ENCODE measurements at places on chromosomes 11 and 22. TPM values are rescaled to one million over a fixed set of nuclear protein-coding genes. Genes with fewer than 3 reads are reported as not detected.

CYP2D6 gene
- 6.6 TPM for total RNA-seq

XRRA1 gene
- total RNA-seq, result 15.4 TPM

SMIM35 gene
- 0.36 TPM for total RNA-seq

MN1 gene
- 0.02 TPM for total RNA-seq

MIOX gene
- total RNA-seq, result 5.2 TPM

TMA7B gene
- 2.5 TPM for total RNA-seq

BRSK2 gene
- total RNA-seq, result 0.84 TPM

LRRC51 gene
- 6.3 TPM for total RNA-seq

GRCh38 chr11:78039919-78040671 lies 17.0 kb upstream of the KCTD14 start:
- H3K27ac ChIP-seq, result peak overlapping the region; percentile 96
- no peaks in the 10 kb centered on the region for H3K27me3 ChIP-seq
- H3K4me3 ChIP-seq, result peak overlapping the region; percentile 64
- no peaks in the 10 kb centered on the region for H3K36me3 ChIP-seq
- peak; percentile 53 for DNase-seq

DNA sequence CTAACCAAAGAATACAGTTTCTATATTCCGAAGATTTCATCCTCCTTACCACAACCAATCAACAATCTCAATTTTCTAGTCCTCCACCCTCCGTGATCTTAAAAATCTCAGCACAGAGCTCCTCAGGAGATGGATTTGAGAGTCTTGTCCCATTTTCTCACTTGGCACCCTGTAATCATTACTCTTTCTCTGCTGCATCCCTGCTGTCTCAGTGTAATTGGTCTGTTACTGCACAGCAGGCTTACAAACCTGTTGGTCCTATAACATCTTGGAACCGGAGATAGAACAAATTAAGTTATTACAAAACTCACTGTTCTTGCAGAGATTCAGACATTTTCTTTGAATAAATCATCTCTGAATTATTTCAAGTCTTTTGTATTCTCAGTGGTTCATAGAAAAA lies 1227.2 kb downstream of the JRKL start:
- no peaks in the 10 kb centered on the region for H3K36me3 ChIP-seq
- no peaks in the 10 kb centered on the region for H3K27me3 ChIP-seq
- no peak overlapping the region for H3K27ac ChIP-seq
- no peak overlapping the region for H3K4me3 ChIP-seq
- DNase-seq, result no peak
- no peaks in the 10 kb centered on the region for H3K4me1 ChIP-seq

- H3K4me1 ChIP-seq, result no peaks in the 10 kb centered on the region
- H3K27me3 ChIP-seq, result peaks cover 13% of the 10 kb centered on the region
- no peaks in the 10 kb centered on the region for H3K36me3 ChIP-seq
- no peak for DNase-seq
Observed at GRCh38 chr11:70240337-70240736, 30.2 kb upstream of the PPFIA1 start.

DNA sequence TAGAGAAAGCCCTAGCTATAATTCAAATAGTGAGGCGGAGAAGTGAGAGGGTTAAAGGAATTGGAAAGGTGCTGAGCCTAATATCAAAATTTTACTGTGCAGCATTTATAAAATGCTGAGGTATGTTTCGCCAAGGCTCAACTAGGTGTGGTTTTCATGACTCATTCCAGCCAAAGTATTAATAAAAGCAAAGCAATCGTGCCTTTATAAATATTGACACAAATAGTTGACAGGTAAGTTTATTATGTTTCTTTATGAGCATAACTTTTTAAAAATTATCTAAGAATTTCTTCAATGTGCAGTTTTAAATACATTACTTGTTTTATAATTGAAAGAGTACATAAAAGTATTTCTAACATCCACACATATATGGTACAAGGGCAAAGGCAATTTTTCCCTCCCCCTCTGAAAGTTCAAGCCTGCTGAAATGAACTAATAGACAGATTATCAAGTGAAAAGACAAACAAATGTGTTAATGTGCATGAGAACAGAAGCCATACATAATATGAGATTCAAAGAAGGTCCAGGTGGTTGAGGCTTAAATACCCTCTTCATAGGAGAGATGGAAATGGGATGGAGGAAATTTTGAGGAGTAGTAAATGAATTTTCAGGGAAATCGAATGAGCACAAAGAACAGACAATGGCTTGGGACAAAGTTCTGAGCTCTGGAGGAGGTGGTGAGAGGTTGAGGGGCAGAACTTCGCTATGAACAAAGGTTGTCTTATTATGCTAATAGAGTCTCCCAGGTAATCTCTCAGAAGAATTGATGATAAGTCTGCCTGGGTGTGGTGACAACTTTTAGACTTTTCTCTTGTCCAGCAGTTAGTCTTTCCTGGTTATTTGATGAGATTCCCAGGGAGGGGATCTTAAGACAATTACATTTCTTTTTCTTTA lies 326.5 kb downstream of the BUD13 start:
- no peak overlapping the region for H3K4me3 ChIP-seq
- H3K36me3 ChIP-seq, result no peaks in the 10 kb centered on the region
- H3K4me1 ChIP-seq, result no peaks in the 10 kb centered on the region

- no peak for DNase-seq
- peaks cover 31% of the 10 kb centered on the region for H3K36me3 ChIP-seq
- peak overlapping the region; percentile 81 for H3K4me3 ChIP-seq
Observed at GRCh38 chr11:102322560-102322959, 5.3 kb downstream of the BIRC3 start.

GRCh38 chr22:37431366-37431765 lies 4.1 kb upstream of the ELFN2 start:
- no peak for DNase-seq
- H3K27me3 ChIP-seq, result peaks cover 33% of the 10 kb centered on the region
- H3K4me3 ChIP-seq, result no peak overlapping the region
- H3K4me1 ChIP-seq, result peaks cover 35% of the 10 kb centered on the region

- H3K27me3 ChIP-seq, result no peaks in the 10 kb centered on the region
- peak overlapping the region; percentile 1 for H3K4me3 ChIP-seq
- DNase-seq, result no peak
- H3K27ac ChIP-seq, result peak overlapping the region; percentile 96
- H3K4me1 ChIP-seq, result peaks cover 79% of the 10 kb centered on the region
- H3K36me3 ChIP-seq, result peaks cover 55% of the 10 kb centered on the region
Observed at GRCh38 chr11:35182317-35182939, 43.5 kb downstream of the CD44 start.

GRCh38 chr22:32206774-32207758 lies 2.2 kb upstream of the RFPL2 start:
- H3K27me3 ChIP-seq, result peaks cover 17% of the 10 kb centered on the region
- no peaks in the 10 kb centered on the region for H3K36me3 ChIP-seq
- peak; percentile 33 for DNase-seq
- H3K4me1 ChIP-seq, result peaks cover 37% of the 10 kb centered on the region

DNA sequence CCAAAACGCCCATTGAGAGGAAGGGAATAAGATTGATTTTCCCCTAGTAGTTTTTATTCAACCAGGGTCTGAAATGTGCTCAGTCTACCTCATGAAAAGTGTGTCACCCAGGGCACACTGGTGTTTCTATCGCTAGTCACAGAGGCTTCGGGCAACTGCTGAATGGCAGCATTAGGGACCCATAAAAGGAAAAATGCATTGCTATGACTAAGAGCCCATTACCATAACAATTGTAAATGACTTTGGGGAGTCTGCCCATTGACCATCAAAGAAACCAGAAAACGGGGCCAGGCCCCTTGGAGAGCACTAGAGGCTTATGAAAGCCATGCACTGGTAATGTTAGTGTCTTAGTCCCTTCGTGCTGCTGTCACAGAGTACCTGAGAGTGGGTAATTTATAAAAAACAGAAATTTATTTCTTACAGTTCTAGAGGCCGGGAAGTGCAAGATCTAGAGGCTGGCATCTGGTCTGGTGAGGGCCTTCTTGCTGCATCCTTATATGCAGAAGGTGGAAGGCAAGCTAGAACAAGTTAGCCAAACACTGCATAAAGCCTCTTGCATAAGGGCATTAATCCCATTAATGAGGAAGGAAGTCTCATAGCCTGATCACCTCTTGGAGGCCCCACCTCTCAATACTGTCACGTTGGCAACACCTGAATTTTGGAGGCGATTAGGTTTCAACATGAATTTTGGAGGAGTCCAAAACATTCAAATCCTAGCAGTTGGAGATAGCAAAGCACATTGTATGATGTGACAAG lies 306.7 kb downstream of the ST3GAL4 start:
- H3K36me3 ChIP-seq, result no peaks in the 10 kb centered on the region
- H3K4me3 ChIP-seq, result no peak overlapping the region
- H3K4me1 ChIP-seq, result no peaks in the 10 kb centered on the region

- no peak overlapping the region for H3K4me3 ChIP-seq
- peaks cover 15% of the 10 kb centered on the region for H3K4me1 ChIP-seq
Observed at GRCh38 chr22:17924076-17924475, 100.3 kb downstream of the MICAL3 start.

- peaks cover 4% of the 10 kb centered on the region for H3K36me3 ChIP-seq
- peaks cover 5% of the 10 kb centered on the region for H3K4me1 ChIP-seq
- no peak for DNase-seq
- H3K4me3 ChIP-seq, result no peak overlapping the region
- H3K27ac ChIP-seq, result no peak overlapping the region
Observed at GRCh38 chr22:45804986-45805325, 133.3 kb downstream of the ATXN10 start.

DNA sequence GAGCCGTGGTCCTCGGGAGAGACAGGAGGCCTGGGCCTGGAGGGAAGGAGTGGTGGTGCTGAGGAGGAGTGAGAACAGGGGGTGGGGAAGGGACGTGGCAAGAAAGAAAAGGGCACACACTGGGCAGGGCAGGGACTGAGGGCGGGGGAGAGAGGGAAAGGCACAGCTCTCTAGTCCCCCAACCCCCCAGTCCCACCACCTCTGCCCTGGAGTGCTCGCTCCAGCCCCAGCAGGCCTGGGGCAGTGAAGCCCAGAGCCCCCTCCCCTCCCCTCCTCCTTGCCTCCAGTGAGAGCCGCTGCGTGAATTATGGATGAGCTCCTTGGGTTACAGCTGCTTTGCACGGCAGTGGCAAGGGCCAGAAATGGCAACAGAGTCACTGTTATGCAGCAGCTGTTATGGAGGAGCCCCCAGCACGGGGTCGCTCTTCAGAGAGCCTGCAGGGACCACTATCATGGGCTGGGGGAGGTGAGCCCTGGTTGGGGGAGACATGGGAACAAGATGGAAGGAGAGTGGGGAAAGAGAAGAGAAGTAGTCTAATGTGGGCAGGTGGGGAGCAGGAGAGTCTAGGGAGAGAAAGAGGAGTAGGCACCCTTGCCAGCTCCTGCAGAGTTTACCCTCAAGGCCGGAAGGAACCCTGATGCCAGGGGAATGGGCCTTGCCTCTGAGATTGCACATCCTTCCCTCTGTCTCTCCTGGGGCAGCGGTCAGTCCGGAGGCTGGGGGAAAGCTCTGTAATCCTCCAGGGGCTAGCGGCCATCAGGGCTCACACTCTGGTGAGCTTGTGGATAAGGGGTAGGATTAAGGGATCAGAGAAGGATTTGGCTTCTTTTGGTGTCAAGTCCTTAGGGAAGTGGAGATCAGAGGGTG lies 3.6 kb downstream of the RTN4RL2 start:
- no peak overlapping the region for H3K4me3 ChIP-seq
- no peak overlapping the region for H3K27ac ChIP-seq
- no peak for DNase-seq
- peaks cover 13% of the 10 kb centered on the region for H3K4me1 ChIP-seq

DNA sequence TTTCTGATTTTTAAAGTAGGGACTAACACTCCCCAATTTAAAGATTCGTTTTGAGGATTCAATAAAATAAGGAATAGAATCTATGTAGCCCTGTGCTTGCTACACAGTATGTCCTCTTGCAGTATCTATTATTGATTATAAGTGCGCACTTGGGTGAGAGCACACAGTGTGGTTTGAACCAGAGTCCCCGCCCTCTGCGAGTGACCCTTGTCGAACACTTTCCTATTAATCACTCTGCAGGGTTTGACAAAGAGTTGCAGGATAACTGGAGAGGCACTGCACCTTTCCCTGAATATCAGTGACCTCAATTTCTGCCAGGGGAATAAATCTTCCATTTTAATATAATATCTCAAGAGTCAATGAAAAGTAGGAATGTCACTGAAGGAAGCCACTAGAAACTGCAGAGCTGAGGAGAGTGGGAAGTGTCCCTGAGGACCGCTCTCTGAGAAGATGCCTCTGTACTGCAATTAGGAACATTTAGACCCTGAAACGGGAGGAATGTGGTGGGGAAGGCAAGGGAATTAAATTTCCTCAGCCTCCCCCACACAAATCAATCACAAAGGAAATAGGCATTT lies 182.2 kb downstream of the MAML2 start:
- peaks cover 51% of the 10 kb centered on the region for H3K4me1 ChIP-seq
- peak overlapping the region; percentile 56 for H3K27ac ChIP-seq
- H3K36me3 ChIP-seq, result peaks cover 4% of the 10 kb centered on the region
- DNase-seq, result no peak

DNA sequence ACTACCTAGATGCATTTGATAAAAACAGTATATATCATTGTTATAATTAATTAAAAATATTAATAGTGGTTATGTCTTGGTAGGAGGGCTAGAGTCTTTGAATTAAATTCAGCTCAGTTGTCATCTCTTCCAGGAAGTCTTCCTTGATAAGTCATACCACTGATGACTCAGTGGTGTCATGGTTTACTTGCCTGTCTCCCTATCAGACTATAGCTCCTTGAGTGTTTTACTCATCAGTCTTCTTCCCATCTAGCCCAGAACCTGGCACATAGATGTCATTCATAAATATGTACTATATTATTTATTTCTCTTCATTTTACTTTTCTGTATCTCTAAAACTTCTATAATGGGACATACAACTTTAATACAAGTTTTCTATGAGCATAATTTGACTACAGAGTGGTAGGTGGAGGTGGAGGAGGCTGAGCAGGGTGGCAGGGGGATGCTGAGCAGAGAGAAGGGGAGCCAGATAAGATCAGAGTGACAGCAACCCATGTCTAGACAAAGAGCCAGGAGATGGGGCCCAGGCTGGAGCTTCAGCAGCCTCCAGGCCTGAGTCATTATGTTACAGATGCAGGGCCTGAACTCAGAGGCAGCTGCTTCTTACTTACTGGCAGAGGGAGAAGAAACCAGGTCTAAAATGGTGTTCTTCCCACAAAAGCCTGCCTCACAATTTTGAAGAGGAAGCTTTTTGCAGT lies 82.3 kb upstream of the PHOX2A start:
- peak; percentile 37 for DNase-seq
- H3K4me1 ChIP-seq, result peaks cover 42% of the 10 kb centered on the region
- peak overlapping the region; percentile 21 for H3K4me3 ChIP-seq
- H3K27me3 ChIP-seq, result no peaks in the 10 kb centered on the region
- H3K36me3 ChIP-seq, result no peaks in the 10 kb centered on the region

- peaks cover 5% of the 10 kb centered on the region for H3K36me3 ChIP-seq
- H3K27me3 ChIP-seq, result peaks cover 31% of the 10 kb centered on the region
Observed at GRCh38 chr11:64007629-64008282, 21.5 kb downstream of the OTUB1 start.

DNA sequence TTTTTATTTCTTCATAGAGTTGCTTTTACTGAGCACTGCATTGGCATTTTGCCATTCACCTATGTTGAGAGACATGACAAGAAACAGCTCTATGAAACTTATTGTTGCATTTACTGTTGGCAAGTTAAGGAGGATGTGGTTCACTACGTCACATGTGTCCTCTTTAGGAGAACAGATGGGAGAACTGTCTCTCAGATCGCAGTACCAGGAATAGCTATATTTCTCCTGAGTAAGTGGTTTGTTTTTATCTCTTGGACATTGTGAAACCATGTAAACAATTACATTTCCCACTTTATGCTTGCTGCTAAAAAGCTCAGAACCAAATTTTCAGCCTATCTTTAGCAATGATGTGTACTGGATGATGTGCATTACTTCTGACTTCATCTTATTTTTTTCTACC lies 34.8 kb upstream of the PSMA1 start:
- H3K36me3 ChIP-seq, result peaks cover 13% of the 10 kb centered on the region
- H3K27me3 ChIP-seq, result no peaks in the 10 kb centered on the region
- H3K4me3 ChIP-seq, result no peak overlapping the region
- peak overlapping the region; percentile 95 for H3K27ac ChIP-seq

- H3K27me3 ChIP-seq, result peaks cover 12% of the 10 kb centered on the region
- no peaks in the 10 kb centered on the region for H3K4me1 ChIP-seq
- H3K27ac ChIP-seq, result no peak overlapping the region
- no peak for DNase-seq
- H3K4me3 ChIP-seq, result no peak overlapping the region
Observed at GRCh38 chr11:131544591-131544990, 174.2 kb downstream of the NTM start.
